ENCODE measurements at places on chromosomes 7 and 10.

- DNase-seq = no peak
- no peaks in the 10 kb centered on the region for H3K4me1 ChIP-seq
- no peak overlapping the region for H3K27ac ChIP-seq
- no peaks in the 10 kb centered on the region for H3K36me3 ChIP-seq
Measured at GRCh38 chr7:120079704-120080103, 193.3 kb upstream of the KCND2 start.

- no peak overlapping the region for H3K4me3 ChIP-seq
- no peak for DNase-seq
- no peaks in the 10 kb centered on the region for H3K4me1 ChIP-seq
- H3K27me3 ChIP-seq = peaks cover 16% of the 10 kb centered on the region
- no peaks in the 10 kb centered on the region for H3K36me3 ChIP-seq
Measured at GRCh38 chr7:18096087-18096486, 68.4 kb upstream of the PRPS1L1 start.

DNA sequence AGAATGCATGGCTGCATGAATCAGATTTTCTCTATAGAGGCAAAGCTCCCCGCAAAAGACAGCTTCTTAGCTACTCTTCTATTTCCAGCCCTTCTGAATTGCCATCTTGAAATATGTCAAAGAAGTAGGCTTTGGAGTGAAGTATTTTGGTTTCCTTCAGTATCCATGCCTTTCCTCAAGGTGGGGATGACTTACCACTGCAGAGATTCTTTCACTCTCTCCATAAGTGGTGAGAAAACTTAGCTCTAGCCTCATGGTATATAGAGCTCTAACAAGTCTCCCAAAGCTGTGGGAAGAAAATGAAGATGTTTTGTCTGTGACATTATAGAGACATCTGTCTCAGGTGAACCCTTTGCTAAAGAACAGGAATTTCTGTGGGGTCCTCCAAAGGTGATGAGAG, 89.6 kb upstream of the ITGB1 start:
- H3K36me3 ChIP-seq = no peaks in the 10 kb centered on the region
- H3K27ac ChIP-seq = no peak overlapping the region
- no peaks in the 10 kb centered on the region for H3K4me1 ChIP-seq
- H3K4me3 ChIP-seq = no peak overlapping the region
- H3K27me3 ChIP-seq = no peaks in the 10 kb centered on the region

DNA sequence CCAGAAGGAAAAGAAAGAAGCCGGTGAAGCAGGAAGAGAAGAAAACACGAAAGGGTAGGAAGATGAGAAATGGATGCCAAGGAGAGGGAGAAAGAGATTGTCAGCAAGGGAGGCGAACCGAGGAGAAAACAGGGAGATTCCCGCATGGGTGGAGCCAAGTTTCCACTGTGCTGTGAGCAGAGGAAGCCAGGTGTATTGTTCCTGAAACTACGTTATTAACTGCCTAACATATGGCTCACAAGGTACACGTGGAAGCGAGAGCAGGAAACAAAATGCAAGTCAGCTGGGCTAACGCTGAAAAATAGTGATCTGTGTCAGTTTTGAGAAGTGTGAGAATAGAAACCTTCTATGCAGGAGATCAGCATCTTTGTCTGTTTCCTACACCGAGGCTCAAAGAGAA, 20.4 kb upstream of the HIPK2 start:
- no peak for DNase-seq
- no peaks in the 10 kb centered on the region for H3K27me3 ChIP-seq
- no peaks in the 10 kb centered on the region for H3K4me1 ChIP-seq
- H3K36me3 ChIP-seq = peaks cover 5% of the 10 kb centered on the region
- H3K27ac ChIP-seq = no peak overlapping the region

- H3K36me3 ChIP-seq = no peaks in the 10 kb centered on the region
- H3K4me3 ChIP-seq = no peak overlapping the region
Measured at GRCh38 chr7:122182081-122182480, 38.0 kb upstream of the AASS start.

DNA sequence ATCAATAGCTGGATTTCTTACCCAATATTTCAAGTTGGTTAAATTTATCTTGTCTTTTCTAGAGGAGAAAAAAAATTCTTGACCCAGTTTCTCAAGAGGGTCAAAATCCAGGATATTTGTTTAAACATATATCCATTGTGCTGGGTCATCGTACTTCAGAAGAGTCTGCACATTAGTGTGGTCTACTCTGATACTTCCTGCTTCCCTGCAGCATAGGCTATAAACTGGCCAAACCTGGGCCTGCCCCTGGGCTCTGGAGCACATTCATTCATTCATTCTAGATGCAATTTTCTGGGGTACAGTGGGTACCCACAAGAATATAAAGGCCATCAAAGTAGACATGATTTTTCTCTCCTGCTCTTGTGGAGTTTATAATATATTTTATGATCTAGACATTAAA, 142.1 kb upstream of the WNT16 start:
- H3K36me3 ChIP-seq = peaks cover 4% of the 10 kb centered on the region
- H3K4me3 ChIP-seq = no peak overlapping the region

DNA sequence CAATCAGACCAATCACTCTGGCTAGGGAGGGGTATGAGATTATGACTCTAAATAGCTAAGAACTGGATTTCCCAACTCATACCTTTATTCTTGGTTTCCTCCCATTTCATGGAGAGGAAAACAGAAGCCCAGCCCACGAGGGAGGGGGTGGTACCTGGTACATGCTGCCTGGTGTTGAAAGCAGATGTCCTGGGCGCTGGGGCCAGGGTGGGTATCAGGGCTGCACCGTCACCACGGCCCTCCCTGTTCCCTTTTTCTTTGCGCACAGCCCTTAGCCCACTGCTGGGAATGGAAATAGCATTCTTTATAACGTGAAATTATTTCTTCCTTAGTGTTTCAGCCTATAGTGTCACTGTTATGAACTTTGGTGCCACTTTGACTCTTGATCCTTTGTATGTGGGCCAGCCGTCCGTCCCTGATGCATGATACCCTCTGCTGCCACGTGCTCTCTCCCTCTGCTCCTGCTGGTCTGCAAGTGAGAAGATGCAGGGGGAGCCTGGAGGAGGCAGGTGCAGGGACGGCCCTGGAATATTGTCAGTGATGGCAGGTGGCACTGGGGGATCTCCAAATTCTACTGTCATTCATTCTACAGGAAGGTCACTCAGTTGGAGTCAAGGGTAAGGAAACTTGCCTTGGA, 158.5 kb downstream of the CDH23 start:
- peaks cover 14% of the 10 kb centered on the region for H3K4me1 ChIP-seq
- no peaks in the 10 kb centered on the region for H3K36me3 ChIP-seq
- H3K27ac ChIP-seq = no peak overlapping the region
- no peak for DNase-seq
- no peak overlapping the region for H3K4me3 ChIP-seq

GRCh38 chr10:95388539-95388938, 97.7 kb upstream of the PDLIM1 start:
- DNase-seq = no peak
- H3K36me3 ChIP-seq = peaks cover 4% of the 10 kb centered on the region
- no peak overlapping the region for H3K27ac ChIP-seq
- H3K4me1 ChIP-seq = peaks cover 9% of the 10 kb centered on the region

DNA sequence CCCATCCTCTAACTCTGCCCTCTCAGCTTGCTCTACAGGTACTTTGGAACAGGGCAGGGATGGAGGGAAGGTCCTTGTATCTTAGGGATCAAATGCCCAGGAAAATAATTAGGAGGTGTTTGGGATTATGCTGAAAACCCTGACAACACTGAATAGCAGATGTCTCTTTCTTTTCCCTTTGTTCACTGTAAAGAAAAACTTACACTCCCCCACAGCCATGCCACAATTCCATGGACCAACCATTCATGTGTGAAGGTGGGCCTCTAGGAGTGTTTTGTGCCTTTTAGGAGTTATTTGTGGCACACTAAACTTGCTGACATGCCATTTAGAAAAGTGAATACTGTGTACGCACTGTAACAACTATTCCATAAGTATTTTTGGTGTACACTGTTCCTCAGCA, 108.1 kb downstream of the SNX10 start:
- H3K4me1 ChIP-seq = peaks cover 16% of the 10 kb centered on the region
- DNase-seq = no peak
- H3K27ac ChIP-seq = peak overlapping the region; percentile 58
- H3K27me3 ChIP-seq = peaks cover 9% of the 10 kb centered on the region

GRCh38 chr7:77200542-77200941, 923 bp upstream of the FGL2 start:
- no peaks in the 10 kb centered on the region for H3K36me3 ChIP-seq
- H3K4me3 ChIP-seq = no peak overlapping the region
- no peak for DNase-seq
- peaks cover 6% of the 10 kb centered on the region for H3K4me1 ChIP-seq

- DNase-seq = no peak
- H3K36me3 ChIP-seq = no peaks in the 10 kb centered on the region
- no peaks in the 10 kb centered on the region for H3K27me3 ChIP-seq
- H3K27ac ChIP-seq = no peak overlapping the region
- no peaks in the 10 kb centered on the region for H3K4me1 ChIP-seq
- H3K4me3 ChIP-seq = no peak overlapping the region
Measured at GRCh38 chr7:78514634-78515033, 716.1 kb downstream of the PHTF2 start.

DNA sequence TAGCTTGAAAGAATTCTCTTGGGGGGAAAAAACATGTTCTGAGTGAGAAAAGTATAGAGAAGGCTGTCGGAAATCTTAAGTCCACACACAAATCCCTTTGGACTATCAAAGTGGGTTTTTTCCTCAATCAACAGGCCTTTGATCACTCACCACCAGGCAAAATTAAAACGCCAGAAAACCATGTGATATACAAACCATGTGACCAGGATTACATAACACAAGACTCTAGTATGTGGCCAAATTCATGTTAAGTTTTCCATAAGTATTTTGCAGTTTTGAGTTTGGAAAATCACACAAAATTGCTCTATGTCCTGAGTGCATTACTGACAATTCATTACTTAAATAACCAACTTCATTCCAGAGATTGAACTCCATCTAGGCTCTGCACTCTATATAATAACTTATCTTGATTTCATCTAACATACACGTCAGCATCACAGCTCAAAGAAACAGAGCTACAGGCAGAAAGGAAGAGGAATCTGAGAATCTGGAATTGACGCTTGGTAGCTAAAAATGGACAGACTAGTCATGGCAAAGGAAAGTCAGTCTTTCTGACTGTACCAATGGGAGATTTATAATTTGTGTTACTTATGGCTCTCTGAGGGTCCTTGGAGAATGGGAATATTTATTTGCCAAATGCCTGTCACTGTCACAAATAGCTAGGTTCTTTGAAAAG, 383.5 kb downstream of the SFMBT2 start:
- H3K27ac ChIP-seq = no peak overlapping the region
- H3K4me3 ChIP-seq = no peak overlapping the region
- no peak for DNase-seq
- H3K27me3 ChIP-seq = peaks cover 28% of the 10 kb centered on the region
- H3K4me1 ChIP-seq = no peaks in the 10 kb centered on the region

GRCh38 chr7:116422683-116423082, 76.9 kb upstream of the CAV2 start:
- no peaks in the 10 kb centered on the region for H3K36me3 ChIP-seq
- no peak overlapping the region for H3K4me3 ChIP-seq
- no peak for DNase-seq
- H3K27ac ChIP-seq = peak overlapping the region; percentile 83

- DNase-seq = no peak
- H3K27ac ChIP-seq = no peak overlapping the region
- H3K36me3 ChIP-seq = no peaks in the 10 kb centered on the region
- H3K27me3 ChIP-seq = no peaks in the 10 kb centered on the region
- no peak overlapping the region for H3K4me3 ChIP-seq
- no peaks in the 10 kb centered on the region for H3K4me1 ChIP-seq
Measured at GRCh38 chr7:99253369-99253768, 19.3 kb upstream of the MYH16 start.

GRCh38 chr7:69198250-69198649, 400.0 kb upstream of the AUTS2 start:
- H3K27me3 ChIP-seq = no peaks in the 10 kb centered on the region
- no peak overlapping the region for H3K4me3 ChIP-seq
- no peak for DNase-seq
- H3K27ac ChIP-seq = no peak overlapping the region
- no peaks in the 10 kb centered on the region for H3K36me3 ChIP-seq
- no peaks in the 10 kb centered on the region for H3K4me1 ChIP-seq

GRCh38 chr10:111206521-111206920, 129.7 kb downstream of the ADRA2A start:
- H3K4me3 ChIP-seq = no peak overlapping the region
- no peaks in the 10 kb centered on the region for H3K36me3 ChIP-seq
- H3K27me3 ChIP-seq = peaks cover 5% of the 10 kb centered on the region

DNA sequence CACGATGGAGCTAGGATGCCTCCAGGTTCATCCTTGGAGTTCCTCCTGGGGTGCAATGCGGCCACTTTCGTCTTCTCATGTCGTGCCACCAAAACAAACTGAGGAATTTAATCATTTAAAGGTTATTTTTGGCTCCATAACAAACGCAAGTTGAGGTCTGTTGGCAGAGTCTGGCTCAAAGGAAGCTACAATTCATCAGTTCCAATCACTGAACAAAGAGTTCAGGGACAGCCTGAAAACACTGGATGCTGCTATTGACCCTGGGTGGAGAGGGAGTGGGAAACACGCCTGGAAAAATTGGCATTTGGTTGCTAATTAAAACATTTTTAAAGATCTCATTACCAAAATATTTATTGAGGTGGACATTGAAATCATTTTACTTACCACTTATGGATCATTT, 11.4 kb upstream of the MGMT start:
- H3K36me3 ChIP-seq = no peaks in the 10 kb centered on the region
- no peak for DNase-seq
- H3K27me3 ChIP-seq = peaks cover 18% of the 10 kb centered on the region
- H3K27ac ChIP-seq = no peak overlapping the region
- no peak overlapping the region for H3K4me3 ChIP-seq

DNA sequence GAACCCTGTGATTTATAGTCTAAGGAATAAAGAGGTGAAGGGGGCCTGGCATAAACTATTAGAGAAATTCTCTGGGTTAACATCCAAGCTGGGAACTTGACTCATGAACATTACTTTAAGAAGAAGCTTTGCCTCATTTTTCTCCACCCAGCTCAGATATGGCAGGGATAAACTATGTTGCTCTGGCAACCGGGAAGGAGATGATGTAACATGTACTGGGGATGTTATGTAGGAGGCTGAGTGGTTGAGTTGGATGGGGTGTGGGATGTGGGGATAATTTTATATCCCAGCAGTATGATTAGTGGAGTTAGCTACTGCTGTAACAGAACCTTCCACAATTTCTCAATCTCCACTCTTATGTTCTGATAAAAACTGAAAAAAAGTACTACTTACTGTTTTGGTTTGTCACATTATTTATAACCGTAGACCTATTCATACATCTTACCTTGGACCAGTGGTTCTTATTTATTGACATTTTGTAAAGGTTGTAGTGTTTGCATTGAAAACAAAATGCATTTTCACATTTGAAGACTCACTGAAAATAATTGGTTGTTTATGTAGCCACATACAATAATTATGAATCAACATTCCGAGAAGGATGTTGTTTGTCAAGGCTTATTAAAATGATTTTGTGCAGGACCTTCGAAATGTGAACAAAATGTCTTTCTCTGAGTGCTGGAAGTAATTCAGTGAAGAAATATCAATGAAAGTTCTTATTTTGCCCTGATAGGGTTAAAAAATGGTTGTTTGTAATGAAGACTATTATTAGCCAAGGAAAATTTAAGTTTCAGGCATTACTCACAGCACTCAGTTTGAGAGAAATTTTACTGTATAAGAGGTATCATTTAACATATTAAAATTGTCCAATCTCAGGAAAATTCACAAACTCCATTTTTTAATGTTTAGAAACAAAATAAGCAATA, 1.3 kb downstream of the OR2F2 start:
- no peaks in the 10 kb centered on the region for H3K27me3 ChIP-seq
- H3K4me1 ChIP-seq = no peaks in the 10 kb centered on the region
- H3K4me3 ChIP-seq = no peak overlapping the region
- H3K36me3 ChIP-seq = no peaks in the 10 kb centered on the region
- no peak for DNase-seq

Data from type B pancreatic cell (in vitro differentiated cells).